HT-29 (cell line): ENCODE measurements at places on chromosomes 16 and 17. TPM values are rescaled to one million over a fixed set of nuclear protein-coding genes. Genes with fewer than 3 reads are reported as not detected.

Gene CFAP97D1
- total RNA-seq, result 0.05 and 0.26 TPM in 2 replicates

Gene CASKIN1
- total RNA-seq, result 0.08 and 2.5 TPM in 2 replicates

Gene HERPUD1
- total RNA-seq, result 45.1 and 46.1 TPM in 2 replicates

Gene ALOX15
- total RNA-seq, result 0.13 TPM in 1 of 2 replicates, not detected in the other

Gene MFSD6L
- total RNA-seq, result not detected in 2 replicates

Gene GFAP
- 0.29 and 0.46 TPM in 2 replicates for total RNA-seq

Gene STH
- not detected in 2 replicates for total RNA-seq

Gene UTS2R
- not detected in 2 replicates for total RNA-seq

Gene TMC8
- total RNA-seq, result 4.1 and 7.2 TPM in 2 replicates

Gene LRRC37A2
- 3.7 and 4.9 TPM in 2 replicates for total RNA-seq

Gene FNDC8
- not detected in 2 replicates for total RNA-seq

Gene SYCE1L
- 0.91 TPM in 1 of 2 replicates, not detected in the other for total RNA-seq

Gene C16orf74
- 84.9 and 92.0 TPM in 2 replicates for total RNA-seq

Gene HGS
- 177 and 183 TPM in 2 replicates for total RNA-seq

DNA sequence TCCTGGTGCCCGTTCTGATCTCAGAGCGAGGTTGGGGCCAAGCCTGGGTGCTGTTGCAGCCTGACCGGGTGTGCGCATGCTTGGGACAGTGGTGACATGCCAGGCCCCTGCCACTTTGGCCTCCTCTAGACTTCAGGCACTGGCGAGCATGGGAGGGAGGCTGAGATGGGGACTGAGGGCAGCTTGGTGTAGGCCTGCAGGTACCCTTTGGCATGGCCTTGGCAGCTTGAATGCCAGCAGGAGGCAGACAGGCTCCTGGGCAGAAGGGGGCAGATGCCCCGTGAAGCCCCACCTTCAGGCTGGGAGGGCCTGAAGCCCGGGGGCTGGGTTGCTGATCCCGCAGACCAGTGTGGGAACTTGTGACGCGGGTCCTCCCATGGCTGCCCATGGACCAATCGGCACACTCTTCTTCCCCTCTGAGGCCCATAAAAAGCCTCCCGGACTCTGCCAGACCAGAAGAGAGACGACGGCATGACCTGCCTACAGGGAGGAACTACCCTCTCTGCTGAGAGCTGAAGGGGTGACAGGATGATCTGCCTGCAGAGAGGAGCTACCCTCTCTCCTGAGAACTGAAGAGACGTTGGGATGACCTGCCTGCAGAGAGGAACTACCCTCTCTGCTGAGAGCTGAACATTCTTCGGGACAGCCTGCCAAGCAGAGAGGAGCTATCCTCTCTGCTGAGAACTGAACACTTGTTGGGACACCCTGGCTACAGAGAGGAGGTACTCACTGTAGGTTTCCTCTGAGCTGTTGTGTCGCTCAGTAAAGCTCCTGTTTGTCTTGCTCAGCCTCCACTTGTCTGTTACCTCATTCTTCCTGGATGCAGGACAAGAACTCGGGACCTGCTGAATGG is 17.5 kb downstream of the RHOT1 start:
- no peak for DNase-seq

- DNase-seq, result no peak
Observed at GRCh38 chr17:43467981-43468581, 15.7 kb upstream of the DHX8 start.

- DNase-seq, result no peak
Observed at GRCh38 chr17:13194887-13195286, 177.1 kb upstream of the ELAC2 start.

- no peak for DNase-seq
Observed at GRCh38 chr17:64571746-64572145, 65.0 kb downstream of the CEP95 start.

DNA sequence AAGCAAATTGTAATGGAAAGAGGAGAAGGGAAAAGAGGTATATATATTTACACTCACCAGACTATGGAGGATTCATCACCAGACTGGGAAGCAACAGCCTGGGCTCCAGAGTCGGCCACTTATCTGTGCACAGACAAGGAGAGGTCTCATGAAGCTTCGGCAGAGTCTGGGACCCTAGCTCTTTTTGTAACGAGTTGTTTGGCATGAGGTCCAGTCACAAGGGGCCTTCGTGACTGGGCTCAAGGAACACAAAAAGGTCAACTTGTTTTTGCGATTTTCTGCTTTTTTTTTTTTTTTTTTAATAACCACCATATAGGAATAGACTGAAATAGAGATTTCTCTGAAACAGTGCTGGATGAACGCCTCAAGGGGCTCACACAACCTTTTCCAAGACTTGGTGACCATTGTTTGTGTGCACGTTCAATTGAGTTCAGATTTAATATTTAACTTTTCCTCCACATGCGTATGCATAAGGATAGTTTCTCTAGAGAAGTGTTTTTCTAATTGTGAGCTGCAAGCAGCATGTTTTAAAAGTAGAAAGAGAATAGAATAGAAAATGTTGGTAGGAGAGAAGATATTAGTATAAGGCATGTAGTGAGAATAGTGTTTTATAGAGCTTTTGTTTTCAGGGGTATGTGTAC is 25.8 kb downstream of the BPTF start:
- DNase-seq, result no peak

- peak; percentile 37 for DNase-seq
Observed at GRCh38 chr17:77453613-77454241, 313.0 kb downstream of the SEC14L1 start.

- no peak for DNase-seq
Observed at GRCh38 chr17:50304781-50305404, 30.6 kb downstream of the TMEM92 start.

- DNase-seq, result no peak
Observed at GRCh38 chr17:10051112-10051511, 146.0 kb upstream of the RCVRN start.

DNA sequence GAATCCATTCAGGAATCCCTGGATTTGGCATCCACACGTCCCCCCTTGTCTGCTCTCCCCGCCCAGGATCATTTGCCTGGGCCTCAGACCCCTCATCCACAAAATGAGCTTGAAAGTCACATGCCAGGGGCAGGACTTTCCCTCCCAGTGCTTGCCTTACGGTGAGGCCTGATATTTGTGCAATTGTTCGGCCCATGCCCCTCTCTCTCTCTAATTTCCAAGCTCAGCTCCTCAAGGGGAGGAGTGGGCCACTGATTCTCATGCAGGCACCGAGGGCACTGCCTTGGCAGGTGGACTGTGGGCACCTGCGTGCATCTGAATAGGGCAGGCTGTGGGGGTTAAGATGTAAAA is 267.2 kb upstream of the FOXF1 start:
- DNase-seq, result no peak

DNA sequence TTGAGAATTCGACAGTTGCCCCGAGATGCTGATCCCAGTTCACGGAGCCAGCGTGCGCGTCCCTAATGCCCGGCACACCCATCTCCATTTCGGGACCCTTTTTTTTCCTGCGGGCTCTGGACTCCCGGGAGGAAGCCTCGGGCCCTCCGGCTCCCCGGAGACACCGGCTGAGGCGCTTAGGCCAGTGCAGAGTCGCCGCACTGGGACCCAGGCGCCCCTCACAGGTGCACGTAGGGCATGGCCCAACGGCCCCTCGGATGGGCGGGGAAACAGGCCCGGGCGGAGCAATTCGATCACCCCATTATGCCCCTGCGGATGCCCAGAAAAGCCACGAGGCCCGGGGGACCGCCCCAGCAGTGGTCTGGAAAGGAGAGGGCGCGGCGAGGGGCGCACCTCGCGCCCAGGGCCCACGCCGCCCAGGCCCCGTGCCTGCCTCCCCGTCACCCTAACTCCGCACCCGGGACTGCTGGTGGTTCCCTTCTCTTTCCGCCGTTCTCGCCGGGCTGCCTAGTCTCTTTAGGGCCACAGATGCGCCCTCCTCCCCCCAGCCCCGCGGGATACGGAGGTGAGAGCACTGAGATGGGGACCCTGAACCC is 18.5 kb upstream of the ZFHX3 start:
- DNase-seq, result no peak

DNA sequence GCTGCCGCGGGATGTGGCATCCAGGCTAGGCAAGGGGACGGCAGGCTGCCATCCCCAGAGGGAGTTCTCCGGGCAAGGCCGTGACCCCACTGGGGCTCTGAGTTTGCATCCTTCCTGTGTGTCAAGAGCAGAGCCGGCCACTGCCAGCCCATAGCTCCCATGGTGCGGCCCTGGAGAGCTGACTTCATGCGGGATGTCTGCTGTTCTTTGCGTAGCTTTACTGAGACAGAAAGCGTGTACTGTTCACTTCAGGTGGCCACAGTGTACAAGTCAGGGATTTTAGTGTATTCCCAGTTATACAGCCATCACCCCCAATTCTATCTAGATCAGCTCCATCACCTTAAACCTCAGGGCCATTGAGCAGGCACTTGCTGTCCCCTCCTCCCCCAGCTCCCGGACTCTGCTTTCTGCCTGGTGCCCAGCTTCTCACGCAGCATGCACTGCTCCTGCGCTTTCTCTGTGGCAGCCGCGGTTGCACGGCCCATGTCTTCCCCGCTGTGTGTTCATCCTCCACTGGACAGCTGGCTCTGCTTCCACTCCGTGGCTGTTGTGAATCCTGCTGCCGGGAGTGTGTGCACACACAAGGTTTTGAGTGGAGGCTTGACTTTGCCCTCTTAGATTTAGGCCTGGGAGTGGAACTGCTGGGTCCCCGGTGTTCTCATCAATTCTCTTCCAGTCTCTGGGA is 71.2 kb downstream of the KLHDC4 start:
- DNase-seq, result no peak

DNA sequence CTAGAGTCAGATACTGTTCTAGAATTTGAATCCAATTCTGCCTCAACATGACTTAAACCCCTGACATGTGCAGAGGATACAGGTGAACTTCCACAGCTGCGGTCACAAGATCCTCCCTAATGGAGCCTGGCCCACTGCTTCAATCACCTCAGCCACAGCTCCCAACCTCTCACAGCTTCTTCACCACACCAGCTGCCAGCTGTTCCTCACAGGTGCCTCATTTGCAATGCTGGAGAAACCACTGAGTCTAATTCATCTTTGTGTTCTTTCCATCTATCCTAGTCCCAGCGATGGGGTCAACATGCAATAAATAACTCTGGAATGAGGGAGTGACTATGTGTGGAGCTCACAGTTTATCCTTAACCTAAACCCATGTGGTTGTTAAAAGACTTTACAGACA is 72.0 kb upstream of the MAF start:
- no peak for DNase-seq

DNA sequence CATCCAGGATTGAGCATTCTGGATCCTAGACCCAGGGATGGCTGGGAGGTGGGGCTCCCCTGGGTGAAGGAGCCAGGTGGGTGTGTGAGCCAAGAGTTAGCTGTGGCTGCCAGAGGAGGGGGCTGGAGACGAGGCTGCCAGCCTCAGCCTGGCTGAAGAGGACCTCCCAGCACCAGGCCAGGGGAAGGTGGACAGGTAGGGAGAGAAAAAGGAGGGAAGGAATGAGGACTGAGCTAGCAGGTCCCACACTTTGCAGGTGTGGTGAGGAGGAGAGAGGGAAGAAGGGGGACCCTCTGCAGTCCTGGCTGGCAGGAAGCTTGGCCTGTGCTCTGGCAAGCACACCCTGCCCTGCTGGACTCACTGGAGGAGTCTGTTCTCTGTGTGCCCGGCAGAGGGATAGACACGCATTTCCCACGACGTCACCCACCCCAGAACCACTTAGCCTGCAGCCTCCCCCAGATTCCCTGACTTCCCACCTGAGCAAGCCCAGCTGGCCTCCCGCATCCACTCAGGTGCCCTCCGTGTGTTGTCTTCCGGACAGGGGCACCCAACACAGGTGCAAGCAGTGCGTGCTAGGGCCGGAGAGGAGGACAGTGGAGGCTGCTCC is 42.0 kb downstream of the SOCS3 start:
- DNase-seq, result no peak

DNA sequence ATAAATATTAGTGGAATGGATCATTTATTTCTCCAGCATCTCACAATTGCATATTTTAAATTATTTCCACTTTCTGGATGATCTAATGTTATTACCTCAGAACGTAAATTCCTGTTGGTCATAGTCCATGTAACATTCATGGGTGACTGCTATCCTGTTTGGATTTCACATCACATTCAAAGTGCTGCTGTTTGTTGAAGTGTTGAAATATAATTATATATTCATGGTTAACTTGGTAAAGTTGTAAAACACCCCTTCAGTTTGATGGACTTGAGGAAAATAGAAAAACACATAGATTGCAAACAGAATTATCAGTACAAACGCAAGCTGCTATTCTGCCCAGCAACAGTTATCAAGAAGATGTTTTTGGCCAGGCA is 59.6 kb downstream of the TANGO6 start:
- DNase-seq, result no peak

- DNase-seq, result peak; percentile 64
Observed at GRCh38 chr17:10646392-10646990, 10.6 kb downstream of the MYH3 start.

GRCh38 chr17:50267074-50267841 is 7.0 kb upstream of the TMEM92 start:
- DNase-seq, result no peak

- DNase-seq, result no peak
Observed at GRCh38 chr16:21997697-21998480, 3.0 kb downstream of the PDZD9 start.

- DNase-seq, result no peak
Observed at GRCh38 chr16:66133643-66134338, 232.7 kb upstream of the CDH5 start.

DNA sequence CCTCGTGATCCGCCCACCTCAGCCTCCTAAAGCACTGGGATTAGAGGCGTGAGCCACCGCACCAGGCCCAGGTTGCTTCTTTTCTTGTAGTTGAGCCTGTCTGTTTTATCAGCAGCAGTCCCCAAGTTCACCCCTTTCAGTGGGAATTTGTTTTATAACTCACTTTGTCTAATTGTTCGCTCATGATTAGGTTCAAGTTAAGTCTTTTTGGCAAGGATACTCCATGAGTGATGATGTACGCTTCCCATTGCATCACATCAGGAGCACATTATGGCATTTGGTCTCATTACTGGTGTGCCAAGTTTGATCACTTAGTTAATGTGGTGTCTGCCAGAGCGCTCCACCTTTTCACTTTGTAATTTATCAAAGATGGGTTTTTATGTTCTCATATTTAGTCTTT is 14.4 kb upstream of the GJD3 start:
- DNase-seq, result no peak

DNA sequence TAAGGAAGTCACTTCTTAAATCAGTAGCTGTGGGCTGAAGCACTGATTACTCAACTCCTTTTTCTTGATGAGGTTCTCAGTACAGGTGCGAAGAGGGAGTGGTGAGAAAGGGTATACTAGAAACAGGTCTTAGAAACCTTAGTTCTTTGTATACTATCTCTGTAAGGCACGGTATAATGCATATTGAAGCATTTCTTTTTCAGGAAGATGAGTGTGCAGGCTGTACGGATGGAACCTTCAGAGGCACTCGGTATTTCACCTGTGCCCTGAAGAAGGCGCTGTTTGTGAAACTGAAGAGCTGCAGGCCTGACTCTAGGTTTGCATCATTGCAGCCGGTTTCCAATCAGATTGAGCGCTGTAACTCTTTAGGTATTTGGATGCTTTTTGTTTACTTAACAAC is 39.2 kb downstream of the CYLD start:
- no peak for DNase-seq

GRCh38 chr17:63356337-63356757 is 89.8 kb downstream of the CYB561 start:
- DNase-seq, result no peak

- DNase-seq, result no peak
Observed at GRCh38 chr17:4178651-4179050, 35.7 kb downstream of the CYB5D2 start.
